GM23338 (cell line): ENCODE measurements at places on chromosomes 5 and 9. TPM values are rescaled to one million over a fixed set of nuclear protein-coding genes. Genes with fewer than 3 reads are reported as not detected.

DNA sequence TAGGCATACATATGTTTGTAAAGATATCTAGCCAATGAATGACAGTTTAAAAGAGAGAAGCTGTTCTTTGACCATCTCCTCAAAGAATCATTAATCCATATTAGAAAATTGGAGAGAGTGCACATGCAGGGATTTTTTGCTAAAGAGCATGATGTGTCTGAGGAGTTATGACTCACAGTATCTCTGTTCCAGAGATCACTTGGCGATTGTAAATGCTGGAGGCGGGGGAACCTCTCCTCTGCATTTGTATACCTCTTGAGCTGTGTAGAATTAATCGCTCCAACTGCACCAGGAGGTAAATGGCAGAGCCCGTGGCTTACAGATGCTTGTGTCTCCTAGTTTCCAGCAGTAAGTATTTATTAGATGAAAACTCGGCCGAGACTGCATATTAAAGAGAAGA lies 3.6 kb upstream of the SPATA31D1 start:
- H3K27ac ChIP-seq: no peak overlapping the region
- H3K4me3 ChIP-seq: no peak overlapping the region
- H3K4me1 ChIP-seq: no peaks in the 10 kb centered on the region
- no peaks in the 10 kb centered on the region for H3K27me3 ChIP-seq
- DNase-seq: peak; percentile 1

- H3K27me3 ChIP-seq: no peaks in the 10 kb centered on the region
- DNase-seq: no peak
- no peak overlapping the region for H3K4me3 ChIP-seq
- peaks cover 43% of the 10 kb centered on the region for H3K36me3 ChIP-seq
Measured at GRCh38 chr5:1462358-1462757, 17.1 kb upstream of the SLC6A3 start.

DNA sequence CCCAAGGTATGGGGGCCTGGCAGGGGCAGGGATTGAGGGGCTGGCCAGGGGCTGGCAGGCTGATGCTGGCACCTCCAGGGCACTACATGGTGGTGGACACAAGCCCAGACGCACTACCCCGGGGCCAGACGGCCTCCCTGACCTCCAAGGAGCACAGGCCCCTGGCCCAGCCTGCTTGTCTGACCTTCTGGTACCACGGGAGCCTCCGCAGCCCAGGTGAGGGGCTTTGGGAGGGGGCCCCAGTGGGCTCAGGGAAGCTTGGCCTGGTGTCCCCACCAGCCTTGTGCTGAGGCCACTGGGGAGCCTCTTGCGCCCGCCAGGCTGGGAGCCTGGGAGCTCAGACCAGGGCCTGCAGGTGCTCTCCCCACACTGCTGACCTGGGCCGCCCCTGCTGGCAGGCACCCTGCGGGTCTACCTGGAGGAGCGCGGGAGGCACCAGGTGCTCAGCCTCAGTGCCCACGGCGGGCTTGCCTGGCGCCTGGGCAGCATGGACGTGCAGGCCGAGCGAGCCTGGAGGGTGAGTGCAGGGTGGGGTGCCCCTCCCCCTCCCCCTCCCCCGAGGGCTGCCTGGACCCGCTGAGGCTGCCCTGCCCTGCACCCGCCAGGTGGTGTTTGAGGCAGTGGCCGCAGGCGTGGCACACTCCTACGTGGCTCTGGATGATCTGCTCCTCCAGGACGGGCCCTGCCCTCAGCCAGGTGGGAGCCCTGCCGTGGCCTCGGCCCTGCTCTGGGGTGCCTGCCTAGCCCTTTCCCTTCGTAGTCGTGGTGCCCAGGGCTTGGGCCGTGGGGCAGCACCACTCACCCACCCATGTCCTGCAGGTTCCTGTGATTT lies 5.7 kb downstream of the MAMDC4 start:
- H3K27me3 ChIP-seq: no peaks in the 10 kb centered on the region
- no peak overlapping the region for H3K4me3 ChIP-seq
- DNase-seq: no peak
- no peak overlapping the region for H3K27ac ChIP-seq
- peaks cover 6% of the 10 kb centered on the region for H3K36me3 ChIP-seq

The ROPN1L gene
- 1.0 TPM in 1 of 2 replicates, not detected in the other for total RNA-seq

The NIPAL4 gene
- 0.21 and 0.27 TPM in 2 replicates for total RNA-seq

GRCh38 chr5:31754741-31755675 lies 116.1 kb downstream of the PDZD2 start:
- H3K4me3 ChIP-seq: no peak overlapping the region
- no peaks in the 10 kb centered on the region; the same call in 1 of the 2 replicates for H3K36me3 ChIP-seq
- no peak overlapping the region for H3K27ac ChIP-seq
- DNase-seq: no peak

The TNFSF8 gene
- not detected in 2 replicates for total RNA-seq

DNA sequence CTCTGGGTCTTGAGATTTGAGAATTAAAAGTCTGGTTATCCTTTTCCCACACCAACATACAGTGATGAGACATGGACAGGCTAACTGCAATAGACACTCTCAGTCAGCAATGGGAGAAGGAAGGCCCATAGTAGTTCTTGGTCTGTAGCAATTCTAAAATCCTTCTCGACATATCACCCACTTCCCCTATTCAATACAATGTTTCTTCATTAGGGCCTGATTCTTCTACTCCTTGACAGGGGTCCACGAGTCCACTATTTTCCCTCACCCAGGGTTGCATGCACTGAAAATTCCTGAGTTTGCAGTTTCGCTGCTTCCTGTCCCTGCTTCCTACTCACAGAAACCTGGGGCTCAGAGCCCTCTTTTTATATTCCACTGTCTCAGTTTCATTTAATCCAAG lies 402.8 kb downstream of the MAT2B start:
- no peaks in the 10 kb centered on the region for H3K36me3 ChIP-seq
- H3K27ac ChIP-seq: no peak overlapping the region
- no peaks in the 10 kb centered on the region for H3K4me1 ChIP-seq
- no peak for DNase-seq

DNA sequence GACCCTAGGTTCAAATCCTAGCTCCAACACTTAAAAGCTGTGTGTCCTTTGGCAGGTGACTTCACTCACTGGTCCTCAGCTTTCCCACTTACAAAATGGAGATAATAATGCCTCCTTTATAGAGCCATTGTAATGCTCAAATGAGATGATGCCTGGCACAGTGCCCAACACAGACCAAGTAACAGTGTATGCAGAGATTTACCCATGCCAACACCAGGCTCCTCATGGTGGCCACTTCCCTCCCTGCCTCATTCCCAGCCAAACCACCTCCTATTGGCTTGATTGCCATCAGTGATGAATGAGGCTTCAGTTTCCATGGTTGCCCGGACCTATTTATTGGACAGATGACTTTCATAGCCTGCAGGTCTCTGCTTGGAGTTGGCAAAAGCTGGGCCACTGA lies 469.4 kb downstream of the CDK5RAP2 start:
- H3K4me1 ChIP-seq: no peaks in the 10 kb centered on the region
- H3K27ac ChIP-seq: no peak overlapping the region
- no peaks in the 10 kb centered on the region for H3K36me3 ChIP-seq
- H3K27me3 ChIP-seq: no peaks in the 10 kb centered on the region
- DNase-seq: no peak

- no peaks in the 10 kb centered on the region for H3K27me3 ChIP-seq
- H3K4me3 ChIP-seq: no peak overlapping the region
- H3K4me1 ChIP-seq: no peaks in the 10 kb centered on the region
- H3K36me3 ChIP-seq: no peaks in the 10 kb centered on the region
- peak; percentile 84 for DNase-seq
- H3K27ac ChIP-seq: no peak overlapping the region
Measured at GRCh38 chr9:69919461-69920061, 98.9 kb downstream of the CFAP95 start.

GRCh38 chr5:167912941-167913665 lies 378.3 kb upstream of the WWC1 start:
- H3K4me1 ChIP-seq: peaks cover 4% of the 10 kb centered on the region; the same call in 1 of the 2 replicates
- no peaks in the 10 kb centered on the region for H3K27me3 ChIP-seq
- peak; percentile 52 for DNase-seq
- H3K36me3 ChIP-seq: no peaks in the 10 kb centered on the region
- H3K27ac ChIP-seq: no peak overlapping the region
- H3K4me3 ChIP-seq: no peak overlapping the region

The TXNDC8 gene
- total RNA-seq: not detected in 2 replicates

- H3K27ac ChIP-seq: no peak within 1 kb of the TSS
- peaks cover 53% of the 10 kb centered on the region for H3K27me3 ChIP-seq
- peaks cover 10% of the 10 kb centered on the region; the same call in 1 of the 2 replicates for H3K4me1 ChIP-seq
- peak; percentile 84 for DNase-seq
- H3K4me3 ChIP-seq: peak within 1 kb of the TSS; percentile 83
Measured at GRCh38 chr5:129904102-129904666, at the start of gene CHSY3. Gene CHSY3, plus strand, starts transcription at chr5:129904465.

DNA sequence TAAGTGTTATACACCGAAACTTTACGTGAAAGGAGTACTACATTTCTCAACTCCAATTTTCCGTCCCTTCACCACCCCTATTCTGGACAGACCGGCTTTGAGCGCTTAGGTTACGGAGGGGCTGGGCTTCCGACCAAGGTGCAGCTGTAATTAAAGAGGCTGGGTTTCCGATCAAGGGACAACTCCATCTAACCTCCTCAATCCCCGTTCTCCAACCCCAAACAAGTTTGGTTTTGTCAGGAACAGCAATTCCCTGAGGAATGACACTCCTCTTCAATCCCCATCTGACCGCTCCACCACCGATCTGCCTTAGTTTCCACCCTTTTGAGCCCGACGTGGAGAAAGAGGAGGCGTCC lies 577 bp downstream of the TUT7 start:
- peak; percentile 43 for DNase-seq
- no peaks in the 10 kb centered on the region for H3K36me3 ChIP-seq
- no peaks in the 10 kb centered on the region for H3K27me3 ChIP-seq
- H3K4me1 ChIP-seq: peaks cover 16% of the 10 kb centered on the region

The CRHBP gene
- not detected in 2 replicates for total RNA-seq

The SOX30 gene
- 1.3 and 1.4 TPM in 2 replicates for total RNA-seq

The THBS4 gene
- 13.7 and 23.2 TPM in 2 replicates for total RNA-seq

The LRRC70 gene
- total RNA-seq: 1.7 and 2.7 TPM in 2 replicates

GRCh38 chr5:137714946-137715345 lies 20.9 kb downstream of the KLHL3 start:
- DNase-seq: no peak
- H3K36me3 ChIP-seq: peaks cover 19% of the 10 kb centered on the region; the same call in 1 of the 2 replicates
- H3K4me3 ChIP-seq: no peak overlapping the region
- H3K4me1 ChIP-seq: no peaks in the 10 kb centered on the region

DNA sequence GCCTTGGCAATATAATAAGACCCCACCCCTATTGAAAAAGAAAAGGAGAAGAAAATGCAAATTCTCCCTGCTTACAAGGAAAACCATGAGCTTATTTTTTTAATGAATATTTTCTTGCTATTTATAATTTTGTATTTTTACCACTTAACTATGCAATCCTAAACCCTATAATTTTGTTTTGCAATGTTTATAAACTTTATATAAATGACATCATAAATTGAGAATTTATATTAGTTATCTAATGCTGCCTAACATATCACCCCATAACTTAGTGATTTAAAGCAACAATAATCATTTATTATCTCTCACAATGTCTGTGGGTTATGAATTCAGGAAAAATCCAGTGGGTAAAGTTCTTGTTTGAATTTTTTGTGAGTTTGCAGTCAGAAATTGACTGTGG lies 369.1 kb downstream of the TAF11L14 start:
- H3K36me3 ChIP-seq: no peaks in the 10 kb centered on the region
- H3K4me3 ChIP-seq: no peak overlapping the region
- no peaks in the 10 kb centered on the region for H3K27me3 ChIP-seq
- DNase-seq: no peak

DNA sequence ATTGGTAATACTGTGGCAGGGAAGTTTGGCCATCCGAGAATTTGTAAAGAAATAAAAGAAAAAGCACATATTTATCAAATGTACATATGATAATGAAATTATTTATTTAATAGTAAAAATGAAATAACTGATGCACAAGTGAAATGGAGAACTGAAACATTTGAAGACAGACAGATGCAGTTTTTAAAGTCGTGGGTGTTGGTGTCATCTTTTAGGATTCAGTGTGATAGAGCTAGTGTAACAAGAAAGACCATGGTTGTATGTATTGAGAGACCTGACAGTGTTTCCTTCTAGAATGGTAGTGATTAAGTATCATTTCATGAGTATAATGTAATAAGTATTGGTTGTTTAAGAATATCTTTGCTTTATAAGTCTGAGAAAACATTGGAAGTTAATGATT lies 2.4 kb downstream of the SEC61B start:
- no peaks in the 10 kb centered on the region for H3K27me3 ChIP-seq
- peaks cover 19% of the 10 kb centered on the region for H3K4me1 ChIP-seq
- H3K27ac ChIP-seq: no peak overlapping the region
- DNase-seq: no peak
- H3K4me3 ChIP-seq: no peak overlapping the region

GRCh38 chr9:109355564-109356297 lies 34.9 kb upstream of the EPB41L4B start:
- H3K4me3 ChIP-seq: no peak overlapping the region
- no peaks in the 10 kb centered on the region for H3K36me3 ChIP-seq
- H3K27ac ChIP-seq: no peak overlapping the region

The DIPK1B gene
- 47.2 and 60.0 TPM in 2 replicates for total RNA-seq

The SEC61B gene
- total RNA-seq: 90.5 and 133 TPM in 2 replicates

GRCh38 chr5:149996205-149996890 lies 4.1 kb downstream of the TIGD6 start:
- no peak overlapping the region for H3K27ac ChIP-seq
- no peaks in the 10 kb centered on the region for H3K36me3 ChIP-seq
- H3K27me3 ChIP-seq: no peaks in the 10 kb centered on the region
- peaks cover 6% of the 10 kb centered on the region; the same call in 1 of the 2 replicates for H3K4me1 ChIP-seq
- no peak for DNase-seq

The GMCL2 gene
- total RNA-seq: 0.07 and 0.08 TPM in 2 replicates

GRCh38 chr5:139474890-139475791 lies 4.3 kb downstream of the SMIM33 start:
- no peak for DNase-seq
- no peaks in the 10 kb centered on the region for H3K27me3 ChIP-seq

GRCh38 chr9:79663878-79664277 lies 92.1 kb downstream of the TLE4 start:
- DNase-seq: no peak
- no peaks in the 10 kb centered on the region for H3K27me3 ChIP-seq
- no peaks in the 10 kb centered on the region for H3K36me3 ChIP-seq
- H3K27ac ChIP-seq: peak overlapping the region; percentile 86; the same call in 1 of the 2 replicates
- H3K4me1 ChIP-seq: peaks cover 65% of the 10 kb centered on the region
- peak overlapping the region; percentile 37 for H3K4me3 ChIP-seq

GRCh38 chr9:126927419-126927818 lies 12.8 kb downstream of the RALGPS1 start:
- no peaks in the 10 kb centered on the region for H3K27me3 ChIP-seq
- H3K4me3 ChIP-seq: no peak overlapping the region
- no peak for DNase-seq
- H3K27ac ChIP-seq: no peak overlapping the region
- no peaks in the 10 kb centered on the region for H3K4me1 ChIP-seq

DNA sequence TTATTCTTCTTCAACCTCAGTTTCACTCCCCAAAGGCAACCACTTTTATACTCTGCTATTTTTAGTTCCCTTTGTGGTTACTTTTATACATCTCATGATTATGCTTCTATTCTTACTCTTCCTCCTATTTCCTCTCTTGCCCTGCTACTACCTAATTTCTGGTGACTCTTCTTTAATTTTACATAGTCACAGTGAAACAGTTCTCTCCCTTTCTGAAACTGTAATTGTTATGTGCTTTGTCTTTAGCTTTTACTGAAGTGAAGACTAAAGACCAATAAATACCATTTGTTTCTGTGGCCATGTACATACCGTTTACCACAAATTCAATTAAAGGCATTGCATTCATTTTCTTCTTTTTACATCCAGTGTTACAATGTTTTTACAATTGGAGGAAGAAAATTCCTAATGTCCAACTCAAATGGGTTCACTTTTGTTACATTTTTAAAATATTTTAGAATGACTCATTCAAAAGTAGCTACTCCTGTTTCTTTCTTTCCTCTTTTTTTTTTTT lies 410.6 kb downstream of the PSAT1 start:
- no peaks in the 10 kb centered on the region for H3K27me3 ChIP-seq
- H3K27ac ChIP-seq: no peak overlapping the region
- DNase-seq: no peak
- peaks cover 3% of the 10 kb centered on the region; the same call in 1 of the 2 replicates for H3K4me1 ChIP-seq
- no peaks in the 10 kb centered on the region for H3K36me3 ChIP-seq
- H3K4me3 ChIP-seq: no peak overlapping the region
